ENCODE measurements at places on chromosomes 13 and 19.
A peak's percentile ranks its signal among the peaks of the same experiment; 100 is the strongest.

- no peak for DNase-seq
These were observed 13.2 kb downstream of the ENOX1 start for GRCh38 chr13:43773602-43774001.

DNA sequence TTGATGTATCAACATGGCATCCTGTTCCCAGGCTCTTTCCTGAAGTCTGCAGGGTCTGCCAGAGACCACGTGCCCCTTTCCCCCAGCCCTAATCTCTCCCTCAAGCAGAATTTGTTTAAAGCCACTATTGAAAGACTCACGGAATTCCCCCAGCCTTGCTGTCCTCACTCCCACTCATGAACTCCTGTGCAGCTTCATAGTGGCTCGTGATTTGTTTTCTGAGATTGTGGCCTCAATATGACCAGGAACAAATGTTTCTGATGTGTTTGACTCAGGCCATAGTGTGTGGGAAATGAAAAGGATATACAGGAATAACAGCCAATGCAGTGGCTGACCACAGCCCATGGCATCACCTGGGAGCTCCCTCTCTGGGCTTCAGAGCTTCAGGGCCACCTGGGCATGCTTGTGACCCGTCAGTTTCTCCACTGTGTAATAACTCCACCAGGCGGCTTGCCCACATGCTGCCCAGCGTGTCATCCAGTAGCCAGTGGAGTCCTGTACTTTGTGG lies 8.1 kb upstream of the SERPINE3 start:
- no peak for DNase-seq

GRCh38 chr19:46542428-46543230 lies 47.0 kb upstream of the PNMA8B start:
- DNase-seq: peak; percentile 56

GRCh38 chr13:112058519-112058873 lies 8.5 kb upstream of the SOX1 start:
- DNase-seq: no peak

- DNase-seq: no peak
These were observed 7.0 kb upstream of the ZNF444 start for GRCh38 chr19:56133858-56134653.

Measured in stimulated activated CD8-positive, alpha-beta memory T cell treated with anti-CD3 and anti-CD28 coated beads, Interleukin-2, amount 100 ng/mL, for 1 hour (primary cell).